Endothelial cell of umbilical vein (primary cell): ENCODE measurements at places on chromosomes 1 and 21. TPM values are rescaled to one million over a fixed set of nuclear protein-coding genes. Genes with fewer than 3 reads are reported as not detected.

GRCh38 chr1:185541871-185542301, 192.3 kb upstream of the HMCN1 start:
- no peaks in the 10 kb centered on the region for H3K36me3 ChIP-seq
- DNase-seq = no peak
- H3K4me1 ChIP-seq = no peaks in the 10 kb centered on the region
- H3K27ac ChIP-seq = no peak overlapping the region

- peak; percentile 72 for DNase-seq
- peaks cover 8% of the 10 kb centered on the region for H3K4me1 ChIP-seq
- peak within 1 kb of the TSS; percentile 26 for H3K27ac ChIP-seq
- peaks cover 7% of the 10 kb centered on the region for H3K36me3 ChIP-seq
- peak within 1 kb of the TSS; percentile 66 for H3K4me3 ChIP-seq
Observed at GRCh38 chr1:151047591-151047924, at the start of gene C1orf56. C1orf56 (plus strand) TSS chr1:151047751; CDS start chr1:151047848, 97 bp downstream.

Gene AGO4
- 16.2 and 19.8 TPM in 2 replicates for total RNA-seq

GRCh38 chr1:56646611-56647010, 1.5 kb downstream of the PRKAA2 start:
- no peaks in the 10 kb centered on the region for H3K36me3 ChIP-seq
- peaks cover 19% of the 10 kb centered on the region for H3K4me1 ChIP-seq
- H3K27me3 ChIP-seq = peaks cover 3% of the 10 kb centered on the region

Gene GPR3
- 1.8 and 2.4 TPM in 2 replicates for total RNA-seq

DNA sequence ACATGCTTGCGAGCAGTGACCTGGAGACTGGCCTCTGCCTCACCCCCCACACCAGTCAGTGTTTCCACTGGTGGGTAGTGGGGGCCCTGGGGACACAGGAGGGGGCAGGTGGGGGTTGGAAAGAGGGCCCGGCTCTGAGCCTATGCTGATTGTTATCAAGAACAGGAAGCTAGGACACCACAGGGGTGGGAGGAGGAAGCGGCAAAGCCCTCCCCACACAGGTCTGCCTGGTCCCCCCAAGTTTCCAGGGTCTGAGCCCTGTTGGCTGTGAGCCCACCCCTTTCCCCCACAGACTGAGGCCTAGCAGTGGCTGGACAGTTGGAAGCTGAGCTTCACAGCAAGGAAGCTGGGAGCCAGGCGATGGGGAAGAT, 1.6 kb upstream of the PTPN7 start:
- H3K27me3 ChIP-seq = no peaks in the 10 kb centered on the region
- no peak overlapping the region for H3K4me3 ChIP-seq
- H3K27ac ChIP-seq = no peak overlapping the region
- no peak for DNase-seq
- no peaks in the 10 kb centered on the region for H3K36me3 ChIP-seq

GRCh38 chr1:82487778-82488177, 687.0 kb downstream of the ADGRL2 start:
- no peaks in the 10 kb centered on the region for H3K36me3 ChIP-seq
- no peaks in the 10 kb centered on the region for H3K27me3 ChIP-seq
- no peak for DNase-seq
- H3K27ac ChIP-seq = no peak overlapping the region
- no peak overlapping the region for H3K4me3 ChIP-seq
- peaks cover 7% of the 10 kb centered on the region for H3K4me1 ChIP-seq

- no peak overlapping the region for H3K4me3 ChIP-seq
- DNase-seq = no peak
- H3K36me3 ChIP-seq = no peaks in the 10 kb centered on the region
- H3K27me3 ChIP-seq = no peaks in the 10 kb centered on the region
Observed at GRCh38 chr1:15213341-15213821, 33.6 kb upstream of the FHAD1 start.

GRCh38 chr1:3067671-3068563, 1.1 kb upstream of the PRDM16 start:
- peaks cover 63% of the 10 kb centered on the region for H3K27me3 ChIP-seq
- no peaks in the 10 kb centered on the region for H3K36me3 ChIP-seq
- no peak overlapping the region for H3K27ac ChIP-seq

Gene TNFAIP8L2
- total RNA-seq = not detected in 2 replicates

GRCh38 chr1:10539411-10540043, 64.8 kb downstream of the PEX14 start:
- H3K27me3 ChIP-seq = no peaks in the 10 kb centered on the region
- H3K4me1 ChIP-seq = peaks cover 12% of the 10 kb centered on the region
- no peak for DNase-seq
- no peak overlapping the region for H3K27ac ChIP-seq
- H3K4me3 ChIP-seq = no peak overlapping the region

Gene ZFP69B
- total RNA-seq = 2.7 and 3.4 TPM in 2 replicates

- no peak overlapping the region for H3K4me3 ChIP-seq
- peaks cover 3% of the 10 kb centered on the region for H3K27me3 ChIP-seq
- peak; percentile 80 for DNase-seq
- H3K27ac ChIP-seq = no peak overlapping the region
Observed at GRCh38 chr1:201481761-201482493, 12.9 kb upstream of the PHLDA3 start.

- no peaks in the 10 kb centered on the region for H3K27me3 ChIP-seq
- no peak for DNase-seq
- no peaks in the 10 kb centered on the region for H3K4me1 ChIP-seq
- no peak overlapping the region for H3K4me3 ChIP-seq
Observed at GRCh38 chr1:14362331-14362730, 236.2 kb upstream of the KAZN start.

DNA sequence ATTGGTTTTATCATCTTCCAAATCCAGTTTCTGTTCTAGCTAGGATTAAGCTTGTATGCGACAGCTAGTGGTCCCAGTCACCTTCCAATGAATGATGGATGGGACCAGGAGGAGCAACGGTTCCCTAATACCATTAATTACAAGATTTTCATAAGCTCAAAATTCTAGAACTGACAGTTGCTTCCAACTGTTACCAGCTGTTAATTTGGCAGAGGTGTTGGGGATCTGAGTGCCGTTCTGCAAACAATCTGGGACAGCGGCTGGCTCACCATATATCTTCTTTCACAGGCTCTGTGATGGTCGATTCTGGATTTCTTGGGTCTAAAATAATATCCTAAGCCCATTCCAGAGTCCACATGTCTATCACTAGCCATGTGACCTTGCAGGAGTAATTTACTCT, 34.5 kb upstream of the RALGPS2 start:
- no peak for DNase-seq
- H3K4me1 ChIP-seq = peaks cover 6% of the 10 kb centered on the region
- H3K27me3 ChIP-seq = no peaks in the 10 kb centered on the region
- H3K36me3 ChIP-seq = no peaks in the 10 kb centered on the region
- H3K4me3 ChIP-seq = no peak overlapping the region
- H3K27ac ChIP-seq = no peak overlapping the region

Gene ST6GALNAC5
- not detected in 2 replicates for total RNA-seq

Gene AVPR1B
- not detected in 2 replicates for total RNA-seq

- no peak for DNase-seq
- H3K27ac ChIP-seq = no peak overlapping the region
Observed at GRCh38 chr1:178397678-178398077, 99.1 kb downstream of the CLEC20A start.

DNA sequence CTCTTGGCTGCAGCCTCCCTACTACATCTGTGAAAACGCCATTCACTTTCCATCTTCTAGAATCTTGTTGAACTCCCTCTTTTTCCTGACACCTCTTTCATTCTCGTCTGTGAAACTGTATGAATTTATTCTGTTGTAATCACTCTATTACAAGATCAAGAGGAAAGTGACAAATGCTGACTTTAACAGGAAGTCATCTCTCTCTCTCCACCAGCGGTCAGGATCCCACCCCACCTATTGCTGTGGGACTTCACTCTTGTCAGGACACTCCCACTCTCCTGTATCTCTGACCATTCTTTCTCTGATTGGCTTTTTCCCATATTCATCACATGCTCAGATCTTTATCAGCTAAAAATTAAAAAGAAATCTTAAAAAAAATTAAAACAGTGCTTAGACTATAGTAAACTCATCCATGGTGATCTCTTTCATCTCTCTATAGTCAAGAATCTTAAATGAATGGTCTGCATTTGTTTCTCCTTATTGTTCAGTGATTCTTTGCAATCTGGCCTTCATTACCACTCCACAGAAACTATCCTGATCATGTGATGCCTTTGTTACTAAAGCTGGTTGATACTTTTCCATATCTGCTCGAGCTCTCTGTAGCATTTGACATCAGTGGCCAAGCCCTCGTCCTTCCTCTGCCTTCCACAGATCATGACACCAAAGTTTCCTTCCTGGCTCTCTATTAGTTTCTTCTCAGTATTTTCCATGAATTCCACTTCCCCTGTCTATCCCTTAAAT, 113.6 kb downstream of the UCHL5 start:
- H3K27me3 ChIP-seq = no peaks in the 10 kb centered on the region
- H3K4me3 ChIP-seq = no peak overlapping the region
- H3K36me3 ChIP-seq = no peaks in the 10 kb centered on the region
- no peak for DNase-seq

Gene E2F2
- total RNA-seq = 5.0 and 5.6 TPM in 2 replicates

DNA sequence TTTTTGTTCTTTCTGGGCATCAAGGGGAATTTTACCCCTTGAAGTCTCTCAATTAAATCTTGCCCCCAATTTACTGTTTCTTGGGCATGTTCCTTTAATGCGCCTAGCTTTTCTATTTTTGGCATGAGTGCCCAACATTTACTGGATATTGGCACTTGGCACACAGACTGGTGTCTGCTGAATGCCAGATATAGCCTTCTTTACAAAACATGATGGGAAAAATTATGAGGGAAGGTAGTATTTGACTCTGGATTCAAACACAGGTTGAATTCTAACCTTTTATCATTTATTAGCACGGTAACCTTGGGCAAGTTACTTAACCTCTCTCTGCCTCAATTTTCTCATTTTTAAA, 88.3 kb upstream of the GPR52 start:
- no peaks in the 10 kb centered on the region for H3K36me3 ChIP-seq
- H3K4me1 ChIP-seq = peaks cover 3% of the 10 kb centered on the region
- no peak overlapping the region for H3K27ac ChIP-seq
- DNase-seq = no peak
- no peak overlapping the region for H3K4me3 ChIP-seq

GRCh38 chr1:243739335-243740003, 110.6 kb downstream of the AKT3 start:
- no peak for DNase-seq
- H3K4me1 ChIP-seq = peaks cover 3% of the 10 kb centered on the region
- H3K27ac ChIP-seq = no peak overlapping the region
- no peak overlapping the region for H3K4me3 ChIP-seq
- H3K36me3 ChIP-seq = no peaks in the 10 kb centered on the region
- H3K27me3 ChIP-seq = no peaks in the 10 kb centered on the region

DNA sequence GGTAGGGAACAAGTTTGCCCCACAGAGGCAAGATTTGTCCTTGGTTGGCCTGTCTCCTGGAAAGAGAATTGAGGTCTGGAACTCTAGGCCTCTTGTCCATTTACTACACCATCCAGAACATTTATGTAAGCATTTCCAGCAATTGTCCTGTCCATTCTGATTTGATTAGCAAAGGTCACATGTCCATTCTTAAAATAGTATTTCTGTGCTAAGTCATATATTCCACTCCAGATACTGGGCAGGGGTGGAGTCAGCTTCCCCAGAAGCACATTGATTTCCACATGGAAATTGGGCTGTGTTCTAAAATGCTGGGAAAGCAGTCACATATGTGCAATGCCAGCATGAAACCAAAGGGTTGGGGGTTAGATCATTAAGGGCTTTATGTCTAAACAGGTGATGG, 21.5 kb upstream of the FMN2 start:
- no peak overlapping the region for H3K27ac ChIP-seq
- H3K36me3 ChIP-seq = no peaks in the 10 kb centered on the region

Gene TP73
- 0.15 TPM in 1 of 2 replicates, not detected in the other for total RNA-seq

Gene REN
- total RNA-seq = not detected in 2 replicates
